Hair follicular keratinocyte (primary cell): ENCODE measurements at places on chromosomes 2 and 18. TPM values are rescaled to one million over a fixed set of nuclear protein-coding genes. Genes with fewer than 3 reads are reported as not detected.

The SCYGR4 gene
- not detected in 2 replicates for total RNA-seq

The LCT gene
- total RNA-seq: 0.04 and 0.08 TPM in 2 replicates

The MC5R gene
- total RNA-seq: not detected in 2 replicates

The GAD1 gene
- total RNA-seq: 2.1 TPM in 2 replicates

The PCARE gene
- total RNA-seq: not detected in 2 replicates

The ACADL gene
- total RNA-seq: not detected in 2 replicates

The REG3G gene
- not detected in 2 replicates for total RNA-seq

The SERPINB3 gene
- 9.4 and 14.8 TPM in 2 replicates for total RNA-seq

The SLC4A1AP gene
- 15.6 and 25.1 TPM in 2 replicates for total RNA-seq

The ALPP gene
- total RNA-seq: not detected in 2 replicates

The WNT10A gene
- 1.1 and 4.2 TPM in 2 replicates for total RNA-seq

The C1QL2 gene
- not detected in 2 replicates for total RNA-seq

The ALPG gene
- total RNA-seq: not detected in 2 replicates

The GBX2 gene
- 0.23 and 1.3 TPM in 2 replicates for total RNA-seq
